ENCODE measurements at places on chromosomes 13 and 19.

- no peak for DNase-seq
Observed at GRCh38 chr19:35436477-35437405, 11.3 kb upstream of the FFAR2 start.

DNA sequence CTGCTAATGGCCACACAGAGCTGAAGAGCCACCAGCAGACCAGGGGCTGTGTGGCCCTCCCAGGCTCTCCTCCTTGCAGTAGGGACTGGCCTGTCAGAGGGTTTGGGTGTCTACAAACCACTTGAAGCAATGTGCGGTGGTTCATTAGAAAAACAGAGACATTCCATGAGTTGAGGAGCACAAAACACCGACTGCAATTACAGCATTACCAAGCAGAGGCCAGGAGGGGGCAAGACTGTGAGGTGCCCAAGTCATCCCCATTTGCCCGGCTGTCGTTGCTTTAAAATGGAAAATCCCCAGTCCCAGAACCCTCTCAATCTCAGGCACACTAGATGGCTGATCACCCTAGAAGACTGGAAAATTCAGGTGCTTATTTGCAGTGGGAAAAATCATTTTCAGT lies 15.0 kb downstream of the TMTC4 start:
- no peak for DNase-seq

DNA sequence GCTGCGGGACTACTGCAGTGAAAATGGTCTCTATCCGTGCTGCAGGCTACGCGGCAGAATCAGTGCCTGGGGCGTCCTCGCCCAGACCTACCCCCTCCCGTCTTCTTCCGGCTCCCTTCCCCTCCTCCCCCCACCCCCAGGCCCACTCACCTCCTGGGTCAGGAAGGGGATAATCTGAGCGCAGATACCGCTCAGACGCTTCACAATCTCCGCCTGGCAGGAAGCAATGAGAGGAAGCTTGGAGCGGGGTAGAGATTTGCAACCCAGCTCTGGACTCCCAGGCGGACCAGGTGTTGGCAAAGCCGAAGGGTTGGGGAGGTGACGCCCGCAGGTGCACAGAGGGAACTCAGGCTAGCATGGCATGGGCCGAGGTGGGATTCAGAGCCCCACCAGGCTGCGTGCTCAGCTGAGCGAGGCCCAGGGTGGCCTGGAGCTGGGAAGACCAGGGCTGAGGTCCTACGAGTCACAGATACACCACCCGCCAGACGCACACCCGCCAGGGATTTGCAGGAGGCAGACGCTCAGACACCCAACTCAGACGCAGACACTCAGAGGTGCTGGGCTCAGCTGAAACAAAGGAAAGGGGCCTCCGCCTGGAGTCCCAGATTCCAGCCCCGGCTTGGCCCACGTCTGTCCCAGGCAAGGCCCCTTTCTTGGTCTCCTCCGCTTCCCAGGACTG lies 4.1 kb downstream of the TLE2 start:
- DNase-seq, result no peak

DNA sequence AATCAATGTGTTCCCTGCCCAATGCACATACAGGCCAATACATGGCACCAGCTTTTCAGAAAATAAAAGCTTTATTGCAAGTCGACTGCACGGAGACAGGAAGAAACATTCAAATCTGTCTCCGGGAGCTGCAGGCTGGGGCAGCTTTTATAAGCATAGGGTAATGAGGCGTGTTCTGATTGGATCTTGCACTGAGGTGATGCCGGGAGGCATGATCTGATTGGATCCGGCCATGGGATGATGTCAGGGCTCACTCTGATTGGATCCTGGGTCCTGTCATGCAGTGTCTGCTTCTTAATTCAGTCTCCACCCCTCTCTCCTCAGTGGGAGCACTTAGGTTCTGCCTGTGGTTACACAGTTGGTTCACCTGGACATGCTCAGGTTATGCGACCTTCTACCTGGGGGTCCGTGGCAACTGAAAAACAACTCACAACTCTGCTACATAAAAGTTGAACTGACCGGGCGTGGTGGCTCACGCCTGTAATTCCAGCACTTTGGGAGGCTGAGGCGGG lies 11.8 kb upstream of the FBN3 start:
- no peak for DNase-seq

GRCh38 chr19:1130771-1131717 lies 27.2 kb downstream of the GPX4 start:
- DNase-seq, result no peak

DNA sequence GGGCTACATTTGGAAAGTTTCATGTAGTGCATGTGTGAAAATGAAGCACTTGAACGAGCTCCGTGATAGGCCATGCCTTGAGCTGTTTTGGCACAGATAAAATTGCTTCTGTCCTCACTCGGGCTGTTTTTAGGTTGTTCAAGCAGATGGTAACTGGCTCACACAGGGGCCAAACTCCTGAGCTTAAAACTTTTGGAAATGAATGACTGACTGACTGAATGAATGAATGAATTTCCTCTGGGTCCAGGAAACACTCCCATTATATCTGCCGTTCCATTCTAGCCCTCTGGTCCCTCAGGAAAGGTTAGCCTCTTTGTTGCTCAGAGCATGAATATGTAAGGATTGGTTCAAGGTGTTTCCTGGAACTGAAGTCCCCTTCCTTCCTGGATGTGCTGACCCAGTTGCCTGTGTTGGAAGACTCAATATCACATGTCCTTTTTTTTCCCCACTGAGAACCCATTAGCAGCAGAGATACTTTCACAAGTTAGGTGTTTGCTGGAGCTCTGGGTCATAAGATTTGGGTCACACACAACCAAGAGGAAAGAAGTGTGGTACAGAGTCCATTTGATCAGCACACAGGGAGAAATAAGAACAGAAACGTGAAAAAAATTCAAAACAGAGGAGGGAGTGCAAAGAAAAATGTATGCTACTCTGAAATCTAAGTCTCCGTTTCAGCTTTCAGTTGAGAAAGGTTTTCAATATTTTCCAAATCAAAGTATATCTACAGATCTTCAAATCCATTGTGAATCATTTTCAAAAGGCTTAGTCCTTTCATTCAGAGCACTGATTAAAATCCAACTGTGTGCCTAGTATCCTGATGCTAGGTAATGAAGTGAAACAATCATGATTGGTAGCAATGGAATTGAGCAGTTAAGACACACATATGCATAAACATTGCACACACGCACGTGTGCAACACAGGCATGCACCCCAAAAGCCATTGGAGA lies 18.9 kb downstream of the MBNL2 start:
- DNase-seq, result no peak

DNA sequence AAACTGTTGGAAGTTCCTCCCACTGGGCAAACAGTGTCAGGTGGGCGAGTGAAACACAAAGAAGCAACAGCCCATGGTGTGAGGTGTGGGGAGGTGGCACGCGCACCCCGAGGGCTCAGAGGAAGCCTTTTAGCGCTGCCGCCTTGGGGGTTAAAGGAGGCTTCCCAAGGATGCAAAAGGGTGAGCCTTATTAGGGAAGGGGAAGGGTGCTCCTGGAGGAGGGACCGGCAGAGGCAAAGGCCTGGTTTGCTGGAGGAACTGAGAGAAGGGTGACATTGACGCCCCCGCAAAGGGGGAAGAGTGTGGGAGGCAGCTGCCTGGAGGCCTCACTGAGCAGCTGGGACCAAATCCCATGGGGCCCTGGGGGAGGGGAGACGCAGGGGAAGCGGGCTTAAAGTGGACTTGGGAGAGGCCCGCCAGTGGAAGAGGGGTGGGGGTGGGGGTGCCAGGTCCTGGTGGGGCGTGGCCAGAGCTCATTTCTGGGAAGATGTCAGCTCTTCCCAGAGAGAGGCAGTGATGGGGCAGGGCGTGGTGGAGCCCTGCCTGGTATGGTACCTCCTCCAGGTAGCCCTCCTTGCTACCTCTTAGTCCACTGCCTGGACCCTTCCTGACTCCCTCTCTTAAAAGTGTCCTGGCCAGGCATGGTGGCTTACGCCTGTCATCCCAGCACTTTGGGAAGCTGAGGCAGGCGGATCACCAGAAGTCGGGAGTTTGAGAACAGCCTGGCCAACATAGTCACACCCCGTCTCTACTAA lies 12.0 kb upstream of the FCHO1 start:
- DNase-seq, result no peak

- DNase-seq, result no peak
Observed at GRCh38 chr13:84332346-84332745, 450.1 kb upstream of the SLITRK1 start.

DNA sequence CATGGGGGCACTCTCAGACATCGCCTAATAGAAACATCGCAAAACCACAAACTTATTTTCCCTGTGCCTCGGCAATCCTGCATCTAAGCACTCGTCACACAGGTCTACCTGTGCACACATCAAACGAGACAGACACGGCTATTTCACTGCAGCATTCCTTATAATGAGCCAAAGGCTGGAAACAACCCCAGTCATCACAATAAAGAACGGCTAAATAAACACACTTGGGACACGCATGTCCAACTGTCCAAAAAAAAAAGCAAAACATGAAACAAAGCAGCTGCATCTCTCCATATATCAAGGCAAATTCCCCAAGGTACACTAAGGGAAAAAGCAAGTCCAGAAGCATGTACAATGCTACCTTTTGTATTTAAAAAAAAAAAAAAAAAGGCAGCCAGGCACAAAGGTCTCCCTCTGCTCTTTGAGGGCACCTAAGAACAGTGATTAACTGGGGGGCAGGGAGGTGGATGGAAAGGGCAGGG lies 27.2 kb upstream of the CCNP start:
- DNase-seq, result no peak

GRCh38 chr19:35993923-35994598 lies 927 bp upstream of the SDHAF1 start:
- DNase-seq, result peak; percentile 9

- no peak for DNase-seq
Observed at GRCh38 chr13:114157869-114158495, 21.1 kb upstream of the CFAP97D2 start.

GRCh38 chr19:50384685-50385535 lies 763 bp downstream of the POLD1 start:
- DNase-seq, result no peak

DNA sequence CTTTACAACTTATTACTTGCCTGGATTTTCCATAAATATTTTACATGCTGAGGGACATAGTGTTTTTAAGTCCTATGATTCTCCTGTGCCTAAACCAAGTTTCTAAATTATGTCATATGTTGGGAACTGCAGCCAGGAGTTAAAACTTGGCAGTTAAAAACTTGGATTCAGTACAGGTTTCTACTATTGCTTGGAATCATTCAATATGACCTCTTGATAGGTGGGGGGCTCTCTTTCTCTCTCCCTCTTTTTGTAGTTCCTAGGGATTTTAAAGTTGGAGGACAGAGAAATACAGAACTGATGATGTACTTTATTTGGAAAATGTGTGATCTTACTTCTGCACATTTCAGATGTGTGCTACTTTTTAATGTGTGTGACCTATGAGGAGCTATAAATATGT lies 4.7 kb downstream of the CSNK1A1L start:
- DNase-seq, result no peak

- DNase-seq, result no peak
Observed at GRCh38 chr13:74920920-74921319, 561.0 kb downstream of the TBC1D4 start.

DNA sequence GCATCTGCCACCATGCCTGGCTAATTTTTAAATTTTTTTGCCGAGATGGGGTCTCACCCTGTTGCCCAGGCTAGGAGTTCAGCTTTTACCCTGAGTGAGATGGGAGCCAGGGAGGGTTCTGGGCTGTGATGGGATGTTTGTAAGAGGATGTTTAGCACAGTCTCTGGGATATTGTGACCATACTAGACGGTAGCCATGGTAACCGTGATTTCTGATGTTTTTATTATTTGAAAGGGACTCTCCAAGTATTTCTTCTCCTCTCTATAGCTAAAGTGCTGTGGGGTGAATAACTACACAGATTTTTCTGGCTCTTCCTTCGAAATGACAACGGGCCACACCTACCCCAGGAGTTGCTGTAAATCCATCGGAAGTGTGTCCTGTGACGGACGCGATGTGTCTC lies 10.4 kb downstream of the TSPAN16 start:
- DNase-seq, result no peak

- DNase-seq, result no peak
Observed at GRCh38 chr13:46160471-46161066, 21.4 kb downstream of the LCP1 start.

GRCh38 chr13:59423708-59424340 lies 739.9 kb downstream of the DIAPH3 start:
- DNase-seq, result no peak

- DNase-seq, result no peak
Observed at GRCh38 chr19:45245334-45245787, at the start of gene EXOC3L2. Gene EXOC3L2, minus strand, starts transcription at chr19:45245407. Its CDS starts 6,362 bp downstream, at chr19:45239045.

- DNase-seq, result no peak
Observed at GRCh38 chr19:16115301-16116039, 3.8 kb downstream of the RAB8A start.

DNA sequence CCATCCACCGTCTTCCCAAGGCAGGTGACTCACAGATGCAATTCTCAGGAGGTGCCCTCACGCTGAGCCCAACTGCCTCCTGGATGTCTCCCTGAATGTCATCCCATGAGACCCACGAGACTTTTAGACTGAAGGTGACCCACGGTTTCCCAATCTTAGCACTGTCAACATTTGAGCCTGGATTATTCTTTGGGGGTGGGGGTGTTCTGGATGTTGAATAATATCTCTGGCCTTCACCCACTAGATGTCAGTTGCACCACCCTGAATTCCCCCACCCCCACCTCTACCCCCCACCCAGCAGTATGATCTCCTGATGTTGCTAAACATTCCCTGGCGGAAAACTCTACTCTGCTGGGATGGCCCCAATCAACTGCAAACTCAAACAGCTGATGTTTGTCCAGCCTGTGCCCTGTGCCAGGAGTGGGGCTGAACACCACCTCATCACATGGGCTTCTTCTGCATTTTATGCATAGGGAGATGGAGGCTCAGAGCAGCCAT lies 2.2 kb upstream of the CYP4F22 start:
- no peak for DNase-seq

DNA sequence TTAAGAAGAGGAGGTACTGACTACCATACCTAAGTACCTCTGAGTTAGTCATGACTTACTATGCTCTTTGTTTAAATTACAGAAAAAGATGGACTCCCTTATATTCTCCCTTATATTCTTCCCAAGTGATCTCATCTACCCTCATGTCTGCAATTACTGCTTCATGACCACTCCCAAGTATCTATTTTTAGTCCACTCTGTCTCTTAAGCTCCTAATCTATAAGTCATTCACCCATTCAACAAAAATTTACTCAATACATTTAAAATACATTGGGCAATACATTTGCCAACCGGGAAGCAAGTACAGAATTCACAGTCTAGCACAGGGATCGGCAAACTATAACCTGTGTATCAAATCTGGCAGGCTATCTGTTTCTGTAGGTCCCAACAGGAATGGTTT lies 42.6 kb downstream of the KPNA3 start:
- no peak for DNase-seq

DNA sequence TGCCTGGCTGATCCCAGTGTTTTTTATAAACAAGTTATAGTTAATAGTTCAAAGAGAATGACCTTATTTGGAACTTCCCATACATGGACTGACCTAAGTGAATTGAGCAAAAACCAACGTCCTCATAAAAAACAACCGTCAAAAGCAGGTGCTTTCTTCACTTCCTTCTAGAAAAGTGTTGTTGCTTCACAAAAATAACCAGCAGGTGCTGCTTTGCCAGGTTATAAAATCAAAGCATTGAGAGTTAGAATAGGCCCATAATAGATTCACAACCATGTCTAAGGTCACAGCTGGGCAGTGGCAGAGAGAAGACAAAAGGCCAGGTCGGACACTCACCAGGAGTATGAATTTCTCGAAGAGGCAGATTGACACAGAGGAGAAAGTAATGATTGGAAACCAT lies 9.5 kb downstream of the RUBCNL start:
- no peak for DNase-seq
